Motor neuron (in vitro differentiated cells): ENCODE measurements at places on chromosomes 2 and 18. TPM values are rescaled to one million over a fixed set of nuclear protein-coding genes. Genes with fewer than 3 reads are reported as not detected.

GRCh38 chr18:52007105-52007504 lies 332.9 kb upstream of the DCC start:
- no peak for ATAC-seq

DNA sequence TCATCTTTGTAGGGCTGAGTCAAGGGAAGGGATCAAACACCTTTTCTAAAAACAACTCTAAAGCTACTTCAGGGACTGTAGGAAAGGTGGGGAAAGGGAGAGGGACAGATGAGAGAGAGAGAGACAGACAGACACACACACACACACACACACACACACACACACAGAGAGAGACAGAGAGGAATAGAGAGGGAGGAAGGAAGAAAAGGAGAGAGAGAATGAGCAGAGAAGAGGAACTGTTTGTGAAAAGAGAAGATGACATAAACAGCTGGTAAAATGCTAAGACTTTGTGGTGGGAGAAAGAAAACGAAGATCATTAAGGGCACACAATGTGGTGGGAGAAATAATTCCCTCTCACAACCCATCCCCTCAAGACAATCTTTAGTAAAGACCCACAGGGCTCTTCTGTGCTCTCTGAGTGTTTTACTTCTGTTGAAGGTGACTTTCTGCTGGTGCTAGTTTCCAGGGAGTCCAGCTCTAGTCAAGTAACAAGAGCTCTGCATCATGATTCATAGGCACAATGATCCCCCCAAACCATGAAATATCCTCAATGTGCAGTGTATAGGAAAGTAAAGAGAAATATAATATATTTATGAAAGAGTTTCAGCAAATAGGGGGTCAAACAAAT lies 77.2 kb upstream of the STK17B start:
- no peak for ATAC-seq

- no peak for ATAC-seq
Observed at GRCh38 chr2:36677996-36678605, 18.4 kb upstream of the VIT start.

GRCh38 chr18:43914018-43914417 lies 636.7 kb upstream of the SYT4 start:
- ATAC-seq = no peak

DNA sequence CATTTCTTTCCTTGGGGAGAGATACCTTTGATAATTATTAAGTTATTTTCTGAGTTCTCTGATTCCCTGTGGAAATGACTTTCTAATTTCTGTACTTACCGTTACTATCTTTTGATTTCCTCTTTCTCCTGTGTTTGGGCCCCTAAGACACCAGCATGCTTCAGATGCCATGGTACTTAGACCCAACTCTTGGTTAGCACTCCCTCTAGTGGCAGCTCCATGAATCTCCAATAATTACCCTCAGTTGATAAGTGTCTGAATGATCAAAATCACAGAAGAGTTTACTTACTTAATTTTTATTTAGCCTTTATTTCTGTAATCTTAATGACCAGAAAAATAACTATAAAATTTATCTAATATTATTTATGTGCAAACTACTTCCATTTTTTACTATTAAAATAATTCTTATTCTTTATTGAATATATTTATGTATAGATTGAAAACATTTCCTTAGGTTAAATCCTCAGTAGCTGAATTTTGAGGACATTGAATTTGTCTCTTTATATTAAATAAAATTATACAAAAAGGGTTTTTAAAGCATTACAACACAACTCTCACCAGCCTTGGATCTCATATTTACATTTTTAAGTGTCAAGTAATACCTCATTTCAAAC lies 300.4 kb downstream of the KCNS3 start:
- peak; percentile 44 for ATAC-seq

GRCh38 chr2:232892843-232893242 lies 22.8 kb downstream of the SNORC start:
- ATAC-seq = no peak

- ATAC-seq = peak; percentile 74
Observed at GRCh38 chr2:112691881-112692281, 28.9 kb upstream of the NT5DC4 start.

DNA sequence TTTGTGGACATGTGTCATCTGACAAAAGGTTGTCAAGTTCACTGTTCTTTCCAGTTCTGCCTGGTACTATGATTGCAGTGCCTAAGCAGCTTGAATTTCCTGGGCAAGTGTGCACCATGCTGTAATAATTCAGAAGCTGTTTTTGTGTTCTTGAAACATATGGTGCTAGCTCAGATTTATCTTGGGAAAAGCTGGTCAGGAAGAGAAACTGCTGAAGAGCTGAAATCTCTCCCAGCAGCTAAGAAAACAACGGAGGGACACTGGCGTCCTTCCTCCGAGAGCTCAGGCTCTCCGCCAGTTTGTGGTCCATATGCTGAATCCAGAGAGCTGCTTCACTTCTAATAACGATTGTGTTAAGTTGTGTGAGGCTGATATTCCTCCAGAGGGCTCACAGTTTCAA lies 642.0 kb downstream of the DPP10 start:
- ATAC-seq = no peak

GRCh38 chr2:127061375-127062273 lies 45.3 kb downstream of the BIN1 start:
- ATAC-seq = no peak

DNA sequence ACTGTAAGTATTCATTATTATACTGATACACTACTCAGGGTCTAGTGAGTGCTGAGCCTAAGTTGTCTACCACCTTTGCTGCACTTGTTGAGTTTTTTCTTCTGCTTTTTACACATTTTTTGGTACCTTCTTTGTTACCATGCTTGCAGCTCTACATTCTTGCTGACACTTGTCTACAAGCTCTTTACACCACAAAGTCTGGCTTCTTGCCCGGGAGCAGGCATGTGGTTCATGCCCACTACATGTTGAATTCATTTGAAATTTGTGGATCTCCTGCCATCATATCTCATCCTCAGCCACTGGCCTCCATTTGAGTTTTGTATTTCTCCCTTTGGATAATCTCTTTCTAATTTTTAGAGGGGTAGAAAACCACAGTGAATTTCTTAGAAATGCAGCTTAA lies 29.9 kb downstream of the IL18R1 start:
- no peak for ATAC-seq

DNA sequence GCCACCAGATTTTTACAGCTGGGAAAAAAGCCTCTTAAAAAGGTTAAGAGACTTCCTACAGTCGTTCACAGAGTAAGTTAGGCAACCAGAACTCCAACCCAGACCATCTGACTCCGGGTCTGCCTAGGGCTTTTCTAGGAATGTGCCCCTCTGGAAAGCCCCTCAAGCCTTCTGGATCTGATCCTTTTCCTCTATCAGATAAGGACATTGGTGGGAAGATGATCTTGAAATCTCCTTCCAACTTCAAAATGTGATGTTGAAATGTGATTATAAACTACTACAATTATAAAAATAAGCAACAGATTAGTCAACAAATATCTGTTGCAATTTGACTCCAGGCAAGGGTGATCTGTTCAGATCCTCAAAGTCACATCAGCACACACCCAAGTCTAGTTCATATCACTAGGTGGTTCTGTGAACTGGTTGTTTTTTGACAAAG lies 270.4 kb downstream of the ARHGAP15 start:
- no peak for ATAC-seq

- ATAC-seq = no peak
Observed at GRCh38 chr2:103788951-103789350, 1027.1 kb downstream of the TMEM182 start.

- ATAC-seq = no peak
Observed at GRCh38 chr18:37937287-37937686, 371.7 kb upstream of the CELF4 start.

The GALR1 gene
- 0.08 and 0.10 TPM in 2 replicates for total RNA-seq

The MAPK4 gene
- 10.6 and 11.2 TPM in 2 replicates for total RNA-seq

The RAD51AP2 gene
- total RNA-seq = 0.14 and 0.21 TPM in 2 replicates

The G6PC2 gene
- 0.07 TPM in 1 of 2 replicates, not detected in the other for total RNA-seq

The EML6 gene
- total RNA-seq = 23.2 and 35.9 TPM in 2 replicates

The RSAD2 gene
- total RNA-seq = 5.5 and 8.9 TPM in 2 replicates

The SLC5A7 gene
- 69.9 and 70.0 TPM in 2 replicates for total RNA-seq

The RAB6D gene
- total RNA-seq = 0.35 TPM in 1 of 2 replicates, not detected in the other

The CELF4 gene
- 28.6 and 30.1 TPM in 2 replicates for total RNA-seq
